ENCODE measurements at places on chromosomes 3 and 15.
A peak's percentile ranks its signal among the peaks of the same experiment; 100 is the strongest.

DNA sequence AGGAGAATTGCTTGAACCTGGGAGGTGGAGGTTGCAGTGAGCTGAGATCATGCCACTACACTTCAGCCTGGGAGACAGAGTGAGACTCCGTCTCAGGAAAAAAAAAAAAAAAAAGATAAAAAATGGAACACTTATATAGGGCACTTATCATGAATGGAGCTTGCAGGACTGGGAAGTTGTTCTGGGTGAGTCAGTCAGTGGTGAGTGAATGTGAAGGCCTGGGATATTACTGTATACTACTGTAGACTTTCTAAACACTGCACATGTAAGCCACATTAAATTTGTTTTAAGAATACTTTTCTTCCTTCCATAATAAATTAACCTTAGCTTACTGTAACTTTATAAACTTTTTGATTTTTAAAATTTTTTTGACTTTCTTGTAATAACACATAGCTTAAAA lies 59.8 kb downstream of the SFMBT1 start:
- no peak for DNase-seq

DNA sequence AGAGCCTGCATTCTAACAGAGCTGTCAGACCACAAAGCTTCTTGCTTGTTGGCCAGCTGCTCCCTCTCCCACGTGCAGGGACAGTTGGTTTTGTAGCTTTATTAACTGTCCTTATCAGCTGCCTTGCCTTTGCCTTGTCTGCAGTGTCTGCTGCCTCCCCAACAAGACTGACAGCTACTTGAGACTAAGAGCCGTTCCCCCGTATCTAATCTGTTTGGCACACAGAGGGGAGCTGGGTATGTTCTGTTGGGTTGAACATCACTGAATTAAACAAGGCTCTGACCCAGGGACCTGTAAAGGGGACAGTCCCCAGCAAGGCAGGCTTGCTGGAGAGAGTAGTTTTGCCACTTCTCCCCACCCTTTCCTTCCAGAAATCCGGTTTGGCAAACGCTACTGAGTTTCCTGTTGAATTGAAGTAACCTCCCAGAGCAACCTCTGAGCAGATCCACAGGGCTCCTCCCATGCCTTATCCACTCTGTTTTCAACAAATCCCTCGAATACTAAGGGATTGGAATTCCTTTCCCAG lies 116.1 kb downstream of the ANP32A start:
- DNase-seq, result no peak

DNA sequence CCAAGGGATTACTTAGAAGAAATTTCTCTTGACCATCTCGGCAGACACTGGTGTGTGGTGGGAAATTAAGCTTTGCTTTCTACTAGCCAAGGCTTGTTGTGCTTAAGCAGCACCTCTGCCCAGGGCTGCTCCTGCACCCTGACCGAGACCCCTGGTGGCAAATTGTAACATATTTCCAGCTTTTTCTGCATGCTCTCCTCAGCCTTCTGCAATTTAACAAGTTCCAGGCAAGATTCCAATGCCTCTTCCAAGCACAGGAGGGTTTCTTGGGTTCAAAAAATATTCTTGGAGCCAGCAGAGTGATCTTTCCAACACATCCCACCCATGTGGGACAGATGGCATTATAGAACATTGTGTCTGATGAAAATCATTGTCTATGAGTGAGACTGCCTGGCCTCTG lies 210.5 kb downstream of the CLSTN2 start:
- no peak for DNase-seq

- no peak for DNase-seq
Measured at GRCh38 chr3:128217702-128218547, 64.6 kb downstream of the EEFSEC start.

- no peak for DNase-seq
Measured at GRCh38 chr15:96411056-96412031, 80.8 kb downstream of the NR2F2 start.

DNA sequence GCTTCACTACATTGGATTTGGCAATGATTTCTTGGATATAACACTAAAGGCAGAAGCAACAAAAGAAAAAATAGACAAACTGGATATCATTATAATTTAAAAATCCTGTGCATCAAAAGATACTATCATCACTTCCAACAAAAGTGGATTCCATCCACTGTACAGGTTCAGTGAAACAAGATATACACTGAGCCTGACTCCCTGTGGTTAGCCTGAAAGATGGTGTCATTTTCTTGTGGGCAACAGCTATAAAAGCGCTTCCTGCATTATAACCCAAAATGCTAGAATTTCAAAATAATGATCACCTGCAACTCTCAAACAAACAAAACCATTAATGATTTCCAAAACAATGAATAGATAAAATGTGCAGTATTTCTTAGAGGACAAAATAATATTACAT lies 39.6 kb upstream of the TBC1D23 start:
- no peak for DNase-seq

GRCh38 chr3:134486577-134487041 lies 752 bp downstream of the CEP63 start:
- peak; percentile 13 for DNase-seq

GRCh38 chr3:59752925-59753324 lies 703.1 kb upstream of the CFAP20DC start:
- no peak for DNase-seq

DNA sequence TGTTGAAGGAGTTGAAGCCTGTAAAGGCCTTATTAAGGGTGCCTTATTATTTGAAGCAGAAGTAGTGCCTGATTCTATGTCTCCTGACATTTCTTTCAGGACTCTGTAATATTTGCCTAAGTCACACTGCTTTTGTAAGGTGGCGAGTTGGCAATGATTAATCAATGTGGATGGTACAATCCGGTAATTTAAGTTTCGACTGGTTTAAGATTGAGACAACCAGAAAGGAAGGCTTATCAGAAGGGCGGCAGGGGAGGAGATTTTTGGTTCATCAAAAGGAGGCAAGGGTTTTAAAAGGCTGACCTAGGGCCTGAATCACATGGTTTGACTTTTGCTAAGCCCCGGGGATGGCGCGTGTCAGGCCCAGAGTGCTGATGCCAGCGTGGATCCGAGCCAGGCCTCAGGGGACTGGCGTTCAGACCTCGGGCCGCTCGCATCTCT lies 830 bp upstream of the RNF13 start:
- no peak for DNase-seq

DNA sequence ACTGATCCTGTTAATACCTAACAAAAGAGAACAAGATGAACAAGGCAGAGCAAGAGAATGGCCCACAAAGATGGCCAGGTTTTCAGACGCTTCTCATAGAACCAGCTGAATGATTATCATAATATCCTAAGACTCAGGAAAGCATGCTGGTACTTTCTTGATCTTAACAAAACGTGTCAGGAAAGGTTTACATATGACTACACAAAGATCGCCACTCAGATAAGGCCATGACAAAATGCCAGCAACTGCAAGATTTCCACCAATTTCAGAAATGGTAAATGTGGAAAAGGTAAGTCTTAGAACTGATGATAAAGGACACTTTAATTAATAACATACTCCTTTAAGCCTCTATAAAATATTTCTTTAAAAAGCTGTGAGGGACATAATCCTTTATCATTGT lies 108.8 kb downstream of the DLG1 start:
- no peak for DNase-seq

DNA sequence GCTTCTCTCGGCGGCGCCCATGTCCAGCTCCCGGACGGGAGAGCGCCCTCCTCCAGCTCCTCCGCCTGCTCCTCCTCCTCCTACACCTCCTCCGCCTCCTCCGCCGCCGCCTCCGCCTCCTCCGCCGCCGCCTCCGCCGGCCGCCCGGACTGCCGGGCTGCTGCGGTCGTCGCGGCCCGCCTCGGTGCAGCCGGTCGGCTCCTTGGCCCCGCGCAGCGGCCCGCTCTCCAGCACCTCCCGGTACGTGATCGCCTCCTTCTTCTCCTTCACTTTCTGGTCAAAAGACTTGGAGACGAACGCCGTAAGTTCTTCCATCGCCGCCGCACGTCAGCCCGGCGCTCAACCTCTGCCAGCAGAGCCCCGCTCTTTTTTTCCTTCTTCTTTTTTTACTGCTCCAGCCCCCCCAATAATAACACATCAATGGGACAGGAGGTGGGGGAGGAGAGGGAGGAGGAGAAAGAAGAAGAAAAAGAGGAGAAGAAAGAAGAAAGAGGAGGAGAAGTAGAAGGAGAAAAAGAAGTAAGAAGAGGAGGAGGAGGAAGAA lies 438 bp downstream of the SHOX2 start:
- DNase-seq, result no peak

GRCh38 chr3:183328823-183329222 lies 75.8 kb downstream of the B3GNT5 start:
- DNase-seq, result no peak

DNA sequence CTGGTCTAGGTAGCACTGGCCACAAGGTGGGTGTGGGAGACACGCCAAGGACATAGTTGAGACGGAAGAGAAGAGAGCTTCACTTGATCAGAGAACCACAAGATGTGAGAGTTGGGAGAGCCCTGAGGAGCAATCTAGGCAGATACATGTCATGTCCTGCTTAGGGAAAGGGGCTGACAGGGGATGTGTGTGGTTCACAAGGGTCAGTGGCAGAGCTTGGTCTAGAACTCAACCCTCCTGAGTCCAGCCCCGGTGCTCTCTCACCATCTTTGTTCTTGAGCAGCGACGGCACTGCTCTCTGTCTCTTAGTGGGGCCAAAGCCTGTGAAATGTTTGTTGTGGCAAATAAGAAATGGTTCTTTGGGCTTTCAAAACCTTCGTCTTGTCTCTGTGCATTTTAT lies 243.5 kb upstream of the ROPN1 start:
- DNase-seq, result no peak

DNA sequence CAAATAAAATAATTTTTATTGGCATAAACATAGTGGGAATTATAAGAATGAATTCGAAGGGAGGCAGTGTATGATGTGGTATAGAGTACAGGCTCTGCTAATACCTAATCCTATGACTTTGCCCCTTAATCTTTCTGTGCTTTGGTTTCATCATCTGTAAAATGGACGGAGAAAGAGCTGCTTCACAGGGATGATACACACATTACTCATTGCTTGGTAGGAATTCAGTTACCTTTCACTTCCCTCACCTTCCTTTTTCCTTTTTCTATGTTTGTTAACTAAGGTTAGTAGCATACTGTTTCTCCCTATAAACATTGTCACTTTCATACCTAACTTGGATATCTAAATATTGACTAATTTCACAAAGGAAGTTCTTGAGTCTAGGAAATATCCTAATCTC lies 36.2 kb downstream of the LEKR1 start:
- DNase-seq, result no peak

DNA sequence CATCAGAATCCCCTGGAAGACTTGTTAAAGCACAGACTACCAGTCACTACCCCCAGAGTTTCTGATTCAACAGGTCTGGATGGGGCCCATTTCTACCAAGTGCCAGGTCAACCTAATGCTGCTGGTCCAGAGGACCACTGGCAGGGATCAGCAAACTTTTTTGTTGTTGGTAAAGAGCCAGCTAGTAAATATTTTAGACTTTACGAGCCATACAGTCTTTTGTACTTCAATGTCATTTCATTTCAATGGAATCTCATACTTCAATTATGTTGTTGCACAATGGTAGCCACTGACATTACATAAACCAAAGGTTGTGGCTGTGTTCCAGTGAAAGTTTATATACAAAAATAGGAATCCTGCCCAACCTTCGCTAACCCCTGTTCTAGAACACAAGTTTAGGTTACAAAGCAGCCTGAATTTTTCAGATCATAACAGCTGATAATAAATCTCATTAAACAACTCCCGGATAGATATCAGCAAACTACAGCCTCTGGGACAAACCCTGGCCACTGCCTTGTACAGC lies 28.7 kb downstream of the ULK4 start:
- DNase-seq, result no peak

DNA sequence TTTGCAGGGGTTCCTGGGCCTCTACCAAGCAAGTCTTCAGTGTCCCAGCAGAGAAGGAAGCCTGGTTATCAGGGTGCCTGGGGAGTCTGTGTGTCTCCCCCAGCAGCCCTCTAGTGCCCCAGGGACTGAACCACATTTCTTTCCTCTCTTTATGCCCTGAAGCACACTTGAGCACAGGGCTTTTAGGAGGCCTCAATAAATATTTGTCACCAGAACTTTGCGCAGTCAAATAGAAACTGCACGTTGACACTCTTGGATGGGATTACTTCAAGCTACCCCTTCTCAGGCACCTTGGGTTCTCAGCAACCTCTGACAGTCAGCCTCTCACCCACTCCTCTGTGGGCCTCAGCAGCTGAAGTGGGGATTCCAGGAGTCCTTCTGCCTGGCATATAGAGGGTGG lies 226.6 kb upstream of the HES1 start:
- DNase-seq, result no peak

DNA sequence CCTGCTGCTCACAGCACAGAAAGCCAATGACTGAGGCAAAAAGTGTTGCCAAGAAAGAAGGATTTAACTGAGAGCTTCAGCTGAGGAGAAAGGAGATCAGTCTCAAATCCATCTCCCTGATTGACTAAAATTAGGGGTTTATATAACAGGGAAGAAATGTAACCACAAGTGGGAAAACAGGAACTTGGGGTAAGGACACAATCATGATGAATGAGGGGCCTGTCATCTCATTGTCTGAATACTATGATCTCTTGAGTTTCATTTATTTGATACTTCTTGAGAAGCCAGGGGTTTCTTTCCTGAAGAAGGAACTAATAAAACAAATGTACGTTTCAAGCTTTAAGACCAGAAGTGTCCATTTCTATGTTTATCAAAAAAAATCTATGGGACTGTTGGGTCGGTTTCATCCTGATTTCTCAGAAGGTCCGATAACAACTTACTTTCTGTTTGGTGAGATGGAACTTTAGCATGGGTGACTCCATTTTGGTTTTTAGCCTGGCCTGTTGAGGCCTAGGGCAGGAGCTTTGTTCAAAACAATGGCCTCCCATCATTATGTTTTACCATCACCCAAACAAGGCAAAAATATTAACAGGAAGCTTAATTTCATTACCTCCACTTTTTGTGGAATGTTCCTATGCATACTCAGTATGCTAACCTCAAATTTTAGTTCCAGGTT lies 76.6 kb upstream of the PIAS1 start:
- no peak for DNase-seq

DNA sequence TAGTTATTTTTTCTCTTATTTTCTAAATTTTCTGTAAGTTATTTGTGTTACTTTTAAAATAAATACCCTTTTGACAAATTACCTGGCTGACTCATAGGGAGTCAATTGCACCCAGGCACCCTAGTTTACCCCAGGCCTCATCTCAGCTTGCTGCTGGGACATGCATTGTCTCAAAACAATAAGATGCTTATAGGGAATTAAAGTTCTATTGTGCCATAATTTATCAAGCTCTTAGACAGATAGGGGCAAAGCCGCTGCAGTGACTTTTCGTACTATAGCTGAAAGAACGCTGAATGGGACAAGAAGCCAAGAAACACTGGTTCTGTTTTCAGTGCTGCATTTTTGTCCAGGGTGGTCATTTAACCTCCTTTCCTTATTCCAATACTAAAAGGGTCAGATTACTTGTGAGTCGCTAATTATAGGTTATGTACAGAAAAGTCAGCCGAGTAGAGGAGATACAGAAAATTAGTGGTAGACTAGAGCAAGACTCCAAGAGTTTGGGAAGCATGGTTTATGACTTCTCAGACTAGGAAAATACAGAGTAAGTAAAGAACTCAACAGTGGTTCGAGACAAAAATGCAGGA lies 50.3 kb downstream of the EXD1 start:
- DNase-seq, result no peak

DNA sequence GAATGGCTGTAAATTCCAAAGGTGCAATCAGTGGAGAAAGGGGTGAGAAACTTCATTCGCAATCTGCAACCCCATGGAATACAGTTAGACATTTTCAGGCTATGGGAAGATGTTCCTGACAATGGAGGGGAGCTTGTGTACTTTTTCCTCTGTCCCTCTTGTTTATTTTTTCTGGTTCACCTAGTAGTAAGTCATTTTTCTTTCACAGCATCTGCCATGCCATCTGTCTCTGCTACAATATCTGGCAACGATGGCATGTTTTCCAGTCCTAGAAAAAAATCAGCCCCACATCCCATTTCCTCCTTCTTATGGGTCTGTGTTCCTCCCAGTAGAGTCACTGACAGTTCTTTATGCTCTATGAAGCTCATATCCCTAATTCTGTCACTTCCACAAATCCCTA lies 76.0 kb downstream of the SSR3 start:
- no peak for DNase-seq

All from stimulated activated CD8-positive, alpha-beta memory T cell treated with anti-CD3 and anti-CD28 coated beads, Interleukin-7, amount 100 ng/mL, for 1 hour (primary cell).